ENCODE measurements at places on chromosomes 12 and 14.

DNA sequence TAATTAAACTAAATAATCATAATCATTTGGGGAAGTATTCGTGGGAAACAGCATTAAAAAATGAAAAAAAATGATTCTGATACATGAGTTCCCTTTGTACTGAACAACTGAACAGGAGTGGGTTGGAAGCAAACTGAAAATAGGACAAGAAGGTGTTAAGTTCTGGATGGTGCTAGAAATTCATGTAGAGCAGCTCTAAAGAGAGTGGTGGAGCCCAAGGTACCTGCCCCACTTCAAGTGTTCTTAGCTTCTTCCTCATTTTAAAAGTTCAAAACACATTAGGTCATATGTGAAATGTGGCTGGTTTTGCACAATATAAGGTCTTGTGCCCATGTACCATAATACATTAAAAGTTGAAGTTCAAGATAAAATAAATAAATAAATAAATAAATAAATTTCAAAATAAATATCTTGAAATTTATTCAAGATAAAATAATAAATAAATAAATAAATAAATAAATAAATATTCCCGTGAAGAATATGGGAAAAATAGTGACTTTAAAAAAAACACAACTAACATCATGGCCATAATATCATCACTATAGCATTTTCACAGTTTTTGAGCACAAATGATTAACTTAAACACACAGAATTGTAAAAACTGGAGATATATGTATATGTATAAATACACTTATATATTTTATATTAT is 191.5 kb upstream of the PRKD1 start:
- no peak for DNase-seq

DNA sequence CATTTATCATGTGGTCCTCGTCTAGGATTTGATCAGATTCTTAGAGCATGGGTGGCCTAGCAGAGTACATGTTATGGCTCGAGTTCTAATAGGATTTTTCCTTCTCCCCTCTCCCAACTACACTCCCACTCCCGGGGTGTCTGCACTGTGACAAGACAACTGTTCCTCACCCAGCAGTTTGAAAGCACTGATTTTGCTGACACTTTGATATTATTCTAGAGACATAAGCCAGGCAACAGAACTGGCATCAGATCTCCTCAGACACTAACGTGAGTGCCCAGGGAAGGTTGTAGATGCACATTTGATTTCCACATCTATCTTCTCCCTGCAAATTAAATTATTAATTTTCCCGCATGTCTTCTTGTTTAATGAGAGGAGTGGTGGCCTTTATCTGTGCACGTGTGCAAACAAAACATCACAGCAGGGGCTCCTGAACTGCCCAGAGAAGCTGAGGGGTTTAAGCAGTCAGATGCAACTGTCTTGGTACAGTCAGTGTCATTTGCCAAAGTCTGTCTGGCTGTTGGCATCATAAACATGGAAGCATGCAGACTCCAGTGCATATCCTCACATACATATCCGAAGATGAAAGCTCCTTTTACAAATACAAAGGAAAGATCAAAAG is 491.8 kb downstream of the NPAS3 start:
- no peak for DNase-seq

DNA sequence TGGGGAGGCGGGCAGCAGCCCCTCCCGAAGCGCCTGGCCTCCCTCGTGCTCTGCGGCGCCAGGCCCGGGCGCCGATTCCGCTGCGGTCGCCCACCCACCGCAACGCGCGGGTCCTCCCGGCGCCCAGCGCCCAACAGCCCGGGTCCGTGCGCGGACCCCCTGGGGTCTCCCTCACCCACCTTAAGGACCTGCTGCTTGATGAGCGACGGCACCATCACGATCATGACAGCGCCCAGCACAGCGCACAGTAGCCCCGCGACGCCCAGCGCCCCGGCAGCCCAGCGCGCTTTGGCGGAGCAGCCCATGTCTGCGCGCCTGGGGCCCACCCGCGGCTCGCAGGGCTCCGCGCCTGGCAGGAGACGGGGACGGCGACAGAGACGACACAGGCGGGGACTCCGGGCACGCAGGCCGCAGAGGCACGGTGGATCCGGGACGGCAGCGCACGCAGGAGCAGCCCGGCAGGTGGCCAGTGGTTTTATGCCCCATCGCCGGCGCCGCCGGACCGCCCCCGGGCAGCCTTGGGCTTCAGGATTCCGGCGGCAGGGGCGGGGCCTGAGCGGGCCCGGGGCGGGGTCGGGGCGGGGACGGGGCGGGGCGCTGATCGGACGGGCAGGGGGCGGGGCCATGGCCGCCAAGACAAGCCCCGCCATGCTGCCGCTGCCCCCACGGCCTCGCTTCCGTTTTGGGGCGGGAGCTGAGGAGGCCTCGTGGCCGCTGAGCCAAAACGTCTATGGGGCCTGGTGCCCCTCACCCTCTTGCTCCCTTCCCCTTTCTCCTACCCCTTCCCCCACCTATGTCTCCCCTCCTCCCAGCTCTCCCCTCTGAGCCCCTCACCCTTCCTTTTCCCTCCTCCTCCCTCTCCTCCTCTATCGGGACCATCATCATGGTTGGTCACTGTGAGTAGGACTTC is at the start of gene SCARB1:
TSS of gene SCARB1 (minus strand) at position 449 of the 910 bp plus-strand sequence. CDS start at position 305, 144 bp downstream.
- peak; percentile 65 for DNase-seq

GRCh38 chr14:91284791-91285548 is 40.5 kb upstream of the GPR68 start:
- DNase-seq, result no peak

DNA sequence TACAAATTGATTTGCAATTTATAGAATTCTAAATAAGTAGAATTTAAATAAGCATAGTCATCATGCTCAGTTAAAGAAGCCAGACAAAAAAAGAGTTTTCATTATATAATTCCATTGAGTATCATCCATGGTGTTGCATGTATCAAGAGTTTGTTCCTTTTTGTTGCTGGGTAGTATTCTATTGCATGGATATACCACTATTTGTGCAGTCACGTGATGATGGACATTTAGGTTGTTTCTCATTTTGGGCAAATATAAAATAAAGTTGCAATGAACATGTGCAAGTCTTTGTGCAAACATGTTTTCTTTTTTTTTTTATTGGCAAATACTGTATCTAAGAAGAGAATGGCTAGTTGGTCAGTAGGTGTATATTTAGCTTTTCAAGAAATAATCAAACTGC is 186.2 kb upstream of the FRMD6 start:
- no peak for DNase-seq

GRCh38 chr14:77786148-77786547 is 13.8 kb upstream of the ADCK1 start:
- no peak for DNase-seq

DNA sequence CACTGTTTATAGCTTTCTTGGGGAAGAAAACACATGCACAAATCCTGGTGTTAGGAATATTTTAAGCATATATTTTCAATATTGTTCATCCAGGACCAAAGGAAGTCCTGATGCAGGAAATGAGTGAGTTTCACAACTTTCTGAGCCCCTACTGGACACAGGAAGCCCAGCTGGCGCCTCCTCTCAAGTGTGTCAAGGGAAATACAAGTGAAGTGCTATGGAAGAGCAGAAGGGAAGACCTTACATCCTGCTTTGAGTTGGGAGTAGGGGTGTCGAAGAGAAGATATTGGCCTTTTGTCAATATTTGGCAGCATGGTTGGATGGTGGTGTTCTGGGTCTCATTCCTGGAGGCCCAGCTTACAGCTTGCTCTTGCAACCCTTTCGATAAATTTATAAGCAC is 66.1 kb upstream of the ZDHHC17 start:
- no peak for DNase-seq

- no peak for DNase-seq
Measured at GRCh38 chr14:20343862-20344220, 406 bp downstream of the PARP2 start.

GRCh38 chr14:96201965-96202364 is 2.7 kb upstream of the BDKRB2 start:
- DNase-seq, result no peak

DNA sequence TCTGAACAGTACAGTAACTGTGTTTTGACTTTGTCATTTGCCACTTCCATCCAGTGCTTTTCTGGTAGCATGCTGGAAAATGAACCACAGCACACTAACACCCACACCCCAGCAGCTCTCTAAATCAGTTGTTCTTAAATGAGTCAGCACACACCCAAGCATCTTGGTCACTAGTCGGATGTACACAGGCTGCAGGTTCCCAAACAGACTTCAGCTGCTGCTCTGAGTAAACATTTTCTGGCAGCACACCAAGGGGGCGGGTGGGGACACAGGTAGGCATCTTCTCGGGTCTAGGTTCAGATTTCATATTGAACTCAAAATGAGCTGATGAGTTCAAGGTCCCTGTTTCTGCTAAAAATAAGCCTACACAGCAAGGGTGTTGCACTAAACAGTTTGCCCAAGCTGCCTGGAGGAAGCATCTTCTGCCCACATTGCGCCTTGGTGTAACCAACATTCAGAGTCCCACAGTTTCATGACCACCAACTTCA is 39.8 kb downstream of the IFNG start:
- DNase-seq, result no peak

- DNase-seq, result no peak
Measured at GRCh38 chr14:23618415-23618988, 17.7 kb upstream of the DHRS2 start.

DNA sequence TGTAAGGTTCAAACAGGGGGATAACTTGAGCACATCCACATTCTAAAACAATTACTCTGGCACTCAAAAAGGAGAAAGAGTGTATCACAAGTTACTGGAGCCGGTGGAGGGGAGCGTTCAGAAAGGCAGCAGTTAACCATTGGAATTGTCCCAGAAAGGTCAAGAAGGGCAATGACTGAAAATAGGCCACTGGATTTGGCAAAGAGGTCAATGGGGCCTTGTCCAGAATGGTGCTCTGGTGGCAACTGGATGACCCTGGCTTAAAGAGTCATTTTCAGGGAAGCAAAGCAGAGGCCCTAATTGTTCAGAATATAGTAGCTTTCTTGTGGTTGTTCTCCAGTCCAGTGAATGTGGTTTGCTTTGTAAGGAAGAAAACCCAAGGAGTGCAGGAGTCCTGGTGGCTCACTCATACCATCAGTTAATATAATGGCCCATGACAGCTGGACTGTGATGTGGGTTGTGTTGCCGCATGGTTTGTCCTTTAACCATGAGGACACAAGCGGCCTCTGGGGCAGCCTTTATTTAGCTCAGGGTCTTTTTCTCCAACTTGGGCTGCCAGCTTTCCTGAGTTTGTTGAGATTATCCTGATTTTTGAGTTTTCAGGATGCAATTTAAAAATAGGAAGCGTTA is 142.8 kb upstream of the PELI2 start:
- DNase-seq, result no peak

DNA sequence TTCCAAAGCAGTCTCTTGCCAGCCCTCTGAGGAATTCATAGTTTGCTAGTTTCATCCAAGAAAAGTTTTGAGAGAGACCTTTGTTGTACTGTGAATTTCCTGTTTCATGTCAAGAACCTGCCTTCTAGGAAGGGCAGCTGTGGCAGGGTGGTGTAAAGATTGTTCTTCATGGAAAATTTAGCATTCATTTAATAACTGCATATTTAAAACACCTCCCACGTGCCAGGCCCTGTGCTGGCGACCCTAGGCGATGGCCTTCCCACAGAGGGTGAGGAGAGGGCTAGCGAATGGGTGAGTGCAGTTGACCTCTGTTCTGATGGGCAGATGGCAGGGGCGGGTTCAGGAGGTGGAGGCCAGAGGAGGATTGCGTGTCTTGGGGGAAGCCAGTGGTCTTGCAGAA is 43.2 kb downstream of the MLXIP start:
- no peak for DNase-seq

GRCh38 chr12:92621833-92622232 is 81.0 kb upstream of the PLEKHG7 start:
- DNase-seq, result no peak

DNA sequence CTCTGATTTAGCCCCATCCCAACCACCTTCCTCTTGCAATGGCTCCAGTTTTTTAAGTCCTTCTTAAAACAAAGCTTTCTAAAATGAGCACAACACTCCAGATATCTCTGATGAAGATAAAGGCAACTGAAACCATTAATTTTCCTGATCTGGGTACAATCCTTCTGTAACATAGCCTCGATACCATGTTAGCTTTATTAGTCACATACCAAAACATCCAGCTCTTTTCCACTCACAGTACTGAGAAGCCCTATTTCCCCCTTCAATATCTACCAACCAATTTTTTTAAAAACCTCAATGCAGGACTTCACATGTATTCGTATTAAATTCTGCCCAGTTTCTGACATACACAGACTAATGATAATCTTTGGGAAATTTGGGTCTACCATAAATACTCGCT is 105.9 kb downstream of the MED13L start:
- DNase-seq, result no peak

- DNase-seq, result no peak
Measured at GRCh38 chr12:7229741-7230140, 40.3 kb downstream of the PEX5 start.

GRCh38 chr14:77186911-77187648 is 5.5 kb downstream of the TMEM63C start:
- DNase-seq, result no peak

- no peak for DNase-seq
Measured at GRCh38 chr12:50788561-50788960, 24.7 kb downstream of the ATF1 start.

- DNase-seq, result no peak
Measured at GRCh38 chr12:71607494-71608330, 55.9 kb downstream of the ZFC3H1 start.

DNA sequence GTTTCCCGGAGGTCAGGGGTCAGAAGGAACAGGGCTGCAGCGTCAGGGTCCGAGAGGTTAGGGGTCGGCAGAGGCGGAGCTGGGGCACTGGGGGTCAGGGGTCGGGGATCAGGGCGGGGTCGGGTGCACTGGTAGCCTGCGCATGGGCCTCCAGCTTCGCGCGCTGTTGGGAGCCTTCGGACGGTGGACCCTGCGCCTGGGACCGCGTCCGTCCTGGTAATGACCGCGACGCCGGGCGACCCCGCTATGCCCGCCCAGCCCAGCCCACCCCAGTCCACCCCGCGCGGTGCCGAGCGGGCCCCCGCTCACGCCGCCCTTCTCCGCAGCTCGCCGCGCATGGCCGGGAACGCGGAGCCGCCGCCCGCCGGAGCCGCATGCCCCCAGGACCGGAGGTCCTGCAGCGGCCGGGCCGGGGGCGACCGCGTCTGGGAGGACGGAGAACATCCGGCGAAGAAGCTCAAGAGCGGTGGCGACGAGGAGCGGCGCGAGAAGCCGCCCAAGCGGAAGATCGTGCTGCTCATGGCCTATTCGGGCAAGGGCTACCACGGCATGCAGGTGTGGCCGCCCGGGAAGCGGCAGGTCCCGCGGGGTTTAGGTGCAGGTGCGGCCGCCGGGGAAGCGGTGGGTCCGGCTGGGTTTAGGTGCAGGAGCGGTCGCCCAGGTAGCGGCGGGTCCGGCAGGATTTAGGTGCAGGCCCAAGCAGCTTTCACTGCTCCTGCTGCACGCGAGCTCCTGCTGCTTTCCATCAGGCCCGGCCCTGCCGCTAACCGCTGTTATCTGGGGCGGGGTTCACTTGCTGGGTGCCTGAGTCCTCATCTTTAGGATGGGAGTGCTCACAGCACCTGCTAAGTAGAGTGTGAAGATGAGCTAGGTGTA is 743 bp downstream of the PUS1 start:
- DNase-seq, result no peak

All from activated CD4-positive, CD25-positive, alpha-beta regulatory T cell (primary cell).